ENCODE measurements at places on chromosomes 6 and 20.

DNA sequence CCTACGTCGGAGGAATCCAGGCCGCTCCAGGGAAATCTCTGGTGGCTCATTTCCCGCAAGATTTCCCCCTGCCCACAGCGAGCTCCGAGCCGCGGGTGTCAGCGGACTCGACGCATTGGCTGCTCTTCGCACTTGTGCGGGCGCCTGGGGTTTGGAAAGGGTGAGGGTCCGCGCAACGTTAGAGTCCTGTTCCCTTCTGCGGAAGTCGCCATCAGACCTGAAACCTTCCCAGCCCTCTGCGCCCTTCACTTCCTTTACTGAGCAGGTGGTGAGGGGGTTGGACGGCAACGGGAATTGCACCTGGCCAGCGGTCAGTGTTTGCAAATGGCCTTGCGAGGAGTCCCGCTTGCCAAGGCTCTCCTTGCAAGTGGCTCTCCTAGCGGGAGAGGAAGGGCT lies 8.4 kb downstream of the PAX1 start:
- no peak for DNase-seq

- DNase-seq, result no peak
Measured at GRCh38 chr6:105174512-105174911, 5.3 kb downstream of the POPDC3 start.

DNA sequence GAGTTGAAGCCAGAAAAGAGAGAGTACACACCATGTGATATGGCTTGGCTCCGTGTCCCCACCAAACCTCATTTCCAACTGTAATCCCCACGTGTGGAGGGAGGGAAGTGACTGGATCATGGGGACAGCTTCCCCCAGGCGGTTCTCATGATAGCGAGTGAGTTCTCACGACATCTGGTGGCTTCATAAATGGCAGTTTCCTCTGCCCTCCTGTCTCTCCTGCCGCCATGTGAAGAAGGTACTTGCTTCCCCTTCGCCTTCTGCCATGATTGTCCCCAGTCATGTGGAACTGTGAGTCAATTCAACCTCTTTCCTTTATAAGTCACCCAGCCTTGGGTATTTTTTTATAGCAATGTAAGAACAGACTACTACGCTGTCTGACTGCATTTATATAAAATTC lies 40.3 kb downstream of the TAF4 start:
- no peak for DNase-seq

GRCh38 chr6:29696147-29697125 lies 15.5 kb upstream of the ZFP57 start:
- no peak for DNase-seq

DNA sequence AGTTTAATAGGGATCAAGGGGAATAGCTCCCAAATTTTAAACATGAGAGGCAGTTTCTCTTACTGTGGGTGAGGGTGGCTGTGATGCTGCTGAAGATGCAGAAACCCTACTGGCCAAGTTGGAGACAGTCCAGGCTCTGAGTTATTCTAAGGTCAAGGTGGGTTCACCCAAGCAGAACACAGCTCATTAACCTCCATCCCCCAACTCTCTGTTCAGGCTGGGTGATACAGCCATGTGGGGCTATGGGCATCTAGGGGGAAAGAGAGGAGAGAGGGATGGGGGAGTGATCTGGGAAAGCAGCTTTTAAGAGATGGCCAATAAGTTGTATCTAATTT lies 18.9 kb upstream of the TRAM2 start:
- DNase-seq, result no peak

- DNase-seq, result no peak
Measured at GRCh38 chr6:155378724-155379123, 64.4 kb upstream of the TFB1M start.

DNA sequence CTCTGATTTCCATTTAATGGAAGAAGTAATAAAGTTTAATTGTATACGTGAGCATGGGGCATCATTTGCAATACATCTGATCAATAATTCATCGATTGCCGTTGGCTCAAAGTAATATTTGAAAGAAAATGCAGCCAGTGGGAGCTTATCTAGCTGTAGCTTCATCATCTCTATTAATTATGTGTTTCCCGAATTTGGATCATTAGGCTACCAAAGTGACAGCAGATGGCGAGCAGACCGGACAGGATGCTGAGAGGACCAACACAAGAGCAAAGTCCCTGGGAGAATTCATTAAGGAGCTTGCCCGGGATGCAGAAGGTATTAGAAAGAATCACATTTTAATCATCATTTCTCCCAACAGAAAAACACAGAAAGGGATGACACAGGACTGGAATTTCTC lies 327.1 kb downstream of the ARHGAP18 start:
- DNase-seq, result no peak

GRCh38 chr6:56250266-56250665 lies 2.9 kb upstream of the COL21A1 start:
- no peak for DNase-seq

DNA sequence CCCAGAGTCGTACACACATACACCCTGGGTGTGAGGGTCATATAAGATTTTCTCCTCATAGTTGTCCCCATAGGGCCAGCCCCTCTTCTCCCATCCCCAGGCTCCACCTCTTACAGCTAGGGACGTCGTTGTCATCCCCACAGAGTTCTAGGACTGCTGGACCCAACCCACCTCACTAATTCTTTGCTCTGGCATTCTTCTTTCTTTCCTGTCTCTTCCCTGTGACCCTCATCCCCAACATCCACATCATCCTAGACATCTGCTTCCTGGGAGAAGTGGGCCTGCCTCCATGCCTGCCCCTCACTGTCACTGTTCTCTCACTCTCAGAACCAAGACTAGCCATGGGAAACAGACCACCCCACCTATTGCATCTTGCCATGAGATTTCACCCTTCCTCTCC lies 1.1 kb downstream of the PSMF1 start:
- no peak for DNase-seq

DNA sequence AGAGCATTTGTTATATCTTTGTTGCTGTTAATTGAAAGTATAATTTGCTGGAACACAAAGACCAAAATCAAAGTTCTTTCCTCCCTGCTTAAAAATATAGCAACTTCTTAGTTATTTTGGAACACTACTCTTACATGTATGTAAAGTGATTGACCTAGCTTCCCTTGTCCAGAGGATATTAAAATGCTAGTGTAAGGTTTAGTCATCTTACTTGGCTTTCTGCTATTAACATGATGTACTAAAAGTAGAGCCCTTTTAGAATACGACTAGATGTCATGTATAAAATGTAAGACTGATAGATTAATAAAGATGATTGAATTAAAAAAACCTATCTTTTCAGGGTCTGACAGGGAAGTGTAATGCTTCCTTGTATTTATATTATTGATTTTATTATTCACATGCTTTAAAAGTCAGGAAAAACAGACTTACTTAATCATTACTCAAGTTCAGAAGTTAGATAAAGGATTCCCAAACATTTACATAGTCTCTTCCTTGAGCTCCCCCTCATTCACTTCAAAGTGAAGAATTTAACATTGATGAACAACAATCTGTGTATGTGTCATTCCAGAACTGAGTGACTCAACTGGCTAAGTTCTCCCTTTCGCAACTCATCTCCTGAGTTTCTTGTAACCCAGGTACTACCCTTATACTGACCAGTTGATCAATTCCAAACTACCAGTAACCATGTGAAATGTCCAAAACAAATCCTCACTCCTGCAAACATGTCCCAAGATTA lies 50.9 kb downstream of the BTBD9 start:
- DNase-seq, result no peak

- no peak for DNase-seq
Measured at GRCh38 chr6:54086439-54086838, 24.8 kb upstream of the MLIP start.

- no peak for DNase-seq
Measured at GRCh38 chr20:17507032-17507431, 24.1 kb downstream of the BFSP1 start.

- no peak for DNase-seq
Measured at GRCh38 chr6:81304466-81304865, 448.0 kb downstream of the TENT5A start.

DNA sequence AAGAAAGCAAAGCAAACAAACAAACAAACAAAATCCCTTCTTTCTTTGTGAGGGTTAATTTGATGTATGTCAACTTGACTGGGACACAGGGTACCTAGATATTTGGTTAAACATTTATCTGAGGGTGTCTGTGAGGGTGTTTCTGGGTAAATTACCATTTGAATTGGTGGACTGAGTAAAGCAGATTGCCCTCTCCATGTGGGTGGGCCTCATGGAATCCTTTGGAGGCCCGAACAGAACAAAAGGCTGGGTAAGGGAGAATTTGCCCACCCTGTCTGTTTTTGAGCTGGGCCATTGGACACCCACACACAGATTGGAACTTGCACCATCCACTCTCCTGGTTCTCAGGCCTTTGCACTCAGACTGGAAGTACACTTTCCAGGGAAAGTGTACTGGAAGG lies 628.8 kb upstream of the CITED2 start:
- no peak for DNase-seq

GRCh38 chr6:1110941-1111349 lies 201.0 kb upstream of the FOXQ1 start:
- DNase-seq, result no peak

GRCh38 chr6:121594053-121594452 lies 158.6 kb downstream of the GJA1 start:
- no peak for DNase-seq

GRCh38 chr6:14146506-14147096 lies 29.0 kb downstream of the CD83 start:
- DNase-seq, result no peak

- DNase-seq, result no peak
Measured at GRCh38 chr6:109360791-109361190, 21.5 kb downstream of the CD164 start.

- DNase-seq, result no peak
Measured at GRCh38 chr20:1816384-1817381, 78.5 kb upstream of the SIRPA start.

DNA sequence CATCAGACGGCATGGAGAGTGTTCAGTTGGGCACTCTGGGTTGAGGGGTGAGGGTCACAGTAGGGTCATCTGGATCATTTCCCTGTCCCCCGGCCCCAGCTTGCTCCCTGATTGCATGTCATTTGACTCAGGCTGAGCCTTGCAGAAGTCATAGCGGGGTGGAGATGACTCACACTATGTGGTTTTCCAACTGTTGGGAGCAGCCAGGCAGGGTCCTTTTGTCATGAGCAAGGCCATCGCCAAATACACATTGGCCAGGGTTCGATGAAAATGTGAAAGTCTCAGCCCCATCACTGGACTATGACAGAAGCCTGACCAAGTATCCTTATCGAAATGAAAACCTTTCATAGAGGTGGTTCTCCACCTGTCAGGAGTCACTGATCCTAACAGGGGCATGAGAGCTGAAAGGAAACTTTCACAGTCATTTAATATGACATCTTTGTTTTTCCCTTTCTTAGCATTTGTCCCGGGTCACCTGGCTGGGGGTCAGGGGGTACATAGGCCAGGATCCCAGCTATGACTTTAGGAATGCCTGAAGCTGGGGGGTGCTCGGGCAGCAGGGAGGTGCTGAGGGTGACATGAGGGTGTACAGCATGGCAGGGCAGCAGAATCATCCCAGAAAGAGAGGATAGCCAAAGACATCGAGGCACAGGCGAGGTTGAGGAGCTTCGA lies 70.2 kb upstream of the CD93 start:
- DNase-seq, result no peak

GRCh38 chr20:949717-950116 lies 33.6 kb upstream of the ANGPT4 start:
- DNase-seq, result no peak

GRCh38 chr20:34534391-34535165 lies 18.4 kb downstream of the DYNLRB1 start:
- DNase-seq, result no peak

- no peak for DNase-seq
Measured at GRCh38 chr20:3603108-3603507, 60.1 kb downstream of the GFRA4 start.

GRCh38 chr6:4638641-4639040 lies 137.6 kb upstream of the CDYL start:
- DNase-seq, result no peak

DNA sequence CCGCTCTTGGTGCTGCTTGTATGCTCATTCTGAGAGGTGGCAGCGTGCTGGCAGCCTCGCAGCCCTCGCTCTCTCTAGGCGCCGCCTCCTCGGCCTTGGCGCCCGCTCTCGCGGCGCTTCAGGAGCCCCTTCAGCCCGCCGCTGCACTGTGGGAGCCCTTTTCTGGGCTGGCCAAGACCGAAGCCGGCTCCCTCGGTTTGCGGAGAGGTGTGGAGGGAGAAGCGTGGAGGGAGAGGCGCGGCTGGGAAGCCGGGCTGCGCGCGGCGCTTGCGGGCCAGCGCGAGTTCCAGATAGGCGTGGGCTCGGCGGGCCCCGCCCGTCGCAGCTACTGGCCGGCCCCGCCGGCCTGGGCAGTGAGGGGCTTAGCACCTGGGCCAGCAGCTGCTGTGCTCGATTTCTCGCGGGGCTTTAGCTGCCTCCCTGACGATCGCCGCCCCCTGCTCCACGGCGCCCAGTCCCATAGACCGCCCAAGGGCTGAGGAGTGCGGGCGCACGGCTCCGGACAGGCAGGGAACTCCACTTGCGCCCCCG lies 19.5 kb upstream of the FAM8A1 start:
- DNase-seq, result peak; percentile 51

DNA sequence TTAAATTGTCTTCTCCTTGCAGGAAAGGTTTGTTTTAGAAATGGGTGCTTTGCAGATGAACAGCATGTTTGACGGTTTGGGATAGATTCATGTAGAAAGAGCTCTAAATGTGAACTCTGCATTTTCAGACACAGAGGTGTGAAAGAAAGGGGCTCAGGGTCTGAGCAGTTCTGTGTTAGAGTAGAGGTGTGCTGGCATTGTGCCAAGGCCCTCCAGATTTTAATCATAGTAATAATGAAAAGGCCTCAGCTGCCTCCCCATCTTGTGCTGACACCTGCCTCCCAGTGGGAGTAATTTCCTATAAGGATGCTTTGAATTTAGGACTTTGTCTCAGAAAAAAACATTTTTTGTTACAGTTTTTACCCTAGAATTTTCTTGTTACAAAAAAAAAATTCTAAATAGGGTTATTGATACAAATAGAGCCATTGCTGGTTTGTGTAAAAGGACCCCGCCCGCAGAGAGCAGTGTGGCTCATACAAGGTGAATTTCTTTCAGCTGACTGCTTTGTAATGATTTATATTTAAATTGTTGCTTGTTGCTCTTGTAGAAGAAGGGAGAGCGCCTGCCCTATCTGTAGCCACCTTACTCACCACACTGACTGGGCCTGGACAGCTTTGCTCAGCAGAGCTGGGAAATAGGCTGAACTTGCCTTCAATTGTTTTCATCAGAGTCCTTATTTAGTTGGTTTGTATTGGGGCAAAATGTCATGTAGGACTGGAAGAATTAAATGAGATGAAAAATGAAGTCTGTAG lies 294.5 kb downstream of the ZFAND3 start:
- DNase-seq, result no peak
